ENCODE measurements at places on chromosomes 16 and 17. TPM values are rescaled to one million over a fixed set of nuclear protein-coding genes. Genes with fewer than 3 reads are reported as not detected.

- no peak for DNase-seq
Measured at GRCh38 chr17:73357318-73357717, 45.5 kb upstream of the CDC42EP4 start.

DNA sequence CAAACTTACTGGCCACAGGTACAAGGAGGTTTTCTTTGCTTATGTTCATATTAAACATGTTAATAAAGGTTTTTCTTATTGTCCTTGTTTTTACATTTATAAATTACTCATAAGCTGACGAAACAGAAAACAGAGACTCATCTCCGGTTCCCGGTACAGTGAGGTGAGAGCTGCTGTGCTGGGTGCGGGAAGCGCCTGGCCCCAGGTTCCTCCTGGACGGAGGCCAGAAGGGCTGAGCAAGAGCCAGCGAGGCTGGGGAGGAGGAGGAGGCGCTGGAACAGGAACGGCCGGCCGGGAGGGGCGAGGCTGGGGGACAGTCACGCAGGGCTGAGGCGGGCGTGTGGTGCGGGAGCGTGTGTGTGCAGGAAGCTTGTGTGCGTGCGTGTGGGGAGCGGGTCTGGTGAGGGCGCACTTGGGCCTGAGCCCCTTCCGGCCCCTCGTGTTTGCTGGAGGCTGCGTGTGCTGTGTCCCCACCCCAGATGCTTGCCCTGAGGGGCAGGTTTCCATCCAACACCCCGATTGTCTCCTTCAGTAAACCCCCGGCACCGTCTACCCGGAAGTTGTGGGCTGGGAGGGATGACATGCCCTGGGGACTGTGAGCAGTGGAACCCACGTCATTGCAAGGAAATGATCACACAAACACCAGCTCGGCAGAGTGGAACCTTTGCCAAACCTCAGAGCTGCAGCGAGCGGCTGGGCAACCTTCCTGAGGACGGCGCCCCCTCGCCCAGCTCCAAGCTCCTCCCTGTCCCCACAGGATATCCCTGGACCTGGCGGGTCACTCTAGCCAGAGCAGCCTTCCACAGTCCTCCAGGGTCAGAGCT lies 19.5 kb downstream of the CD7 start:
- DNase-seq: peak; percentile 90

GRCh38 chr16:21223787-21224186 lies 9.7 kb upstream of the ANKS4B start:
- no peak for DNase-seq

- DNase-seq: no peak
Measured at GRCh38 chr17:53543472-53543871, 279.3 kb upstream of the KIF2B start.

The KCNJ18 gene
- total RNA-seq: not detected

The CA10 gene
- total RNA-seq: not detected

The FAM171A2 gene
- total RNA-seq: 14.8 TPM
